ENCODE measurements at places on chromosomes 2 and 18.

- no peak for DNase-seq
Observed at GRCh38 chr2:42096869-42097591, 49.2 kb downstream of the PKDCC start.

- no peak for DNase-seq
Observed at GRCh38 chr2:146981921-146982320, 862.9 kb upstream of the ACVR2A start.

GRCh38 chr2:200369886-200370285, 63.4 kb downstream of the SPATS2L start:
- no peak for DNase-seq

- DNase-seq = no peak
Observed at GRCh38 chr18:59140302-59140885, 710 bp downstream of the SEC11C start.
